ENCODE measurements at places on chromosomes 2 and 18.

GRCh38 chr2:234939576-234939975, 12.2 kb upstream of the SH3BP4 start:
- no peak for DNase-seq

DNA sequence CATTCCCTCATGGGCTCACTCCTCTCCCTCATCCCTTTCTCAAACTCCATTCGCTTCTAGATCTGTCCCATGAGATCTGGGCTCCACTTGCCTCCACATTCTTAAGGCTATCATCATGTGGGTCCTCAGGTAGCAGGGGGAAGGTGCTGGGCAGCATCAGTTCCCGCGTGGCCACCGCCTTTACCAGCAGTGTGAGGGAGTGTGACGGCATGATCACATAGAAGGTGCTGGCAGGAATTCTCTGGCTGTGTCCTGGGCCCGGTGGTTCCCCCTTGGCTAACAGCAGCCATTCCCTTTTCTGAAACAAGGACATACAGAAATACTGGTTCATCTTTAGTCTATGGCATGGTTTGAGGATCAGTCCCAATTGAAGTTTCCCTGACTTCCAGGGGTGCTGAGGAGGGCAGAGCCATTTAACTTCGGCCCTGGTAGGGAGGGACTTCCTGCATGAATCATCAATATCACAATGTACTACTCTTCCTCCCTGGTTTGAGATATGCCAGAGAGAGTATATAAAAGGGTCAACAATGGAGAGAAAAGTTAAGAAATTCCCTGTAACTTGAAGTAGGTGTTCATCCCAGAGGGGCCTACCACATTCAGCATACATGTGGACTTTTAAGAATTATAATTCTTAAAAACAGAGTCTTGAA, 7.7 kb downstream of the DOK1 start:
- DNase-seq: no peak

- no peak for DNase-seq
These were observed 155.4 kb downstream of the MAP2 start for GRCh38 chr2:209579230-209579749.

DNA sequence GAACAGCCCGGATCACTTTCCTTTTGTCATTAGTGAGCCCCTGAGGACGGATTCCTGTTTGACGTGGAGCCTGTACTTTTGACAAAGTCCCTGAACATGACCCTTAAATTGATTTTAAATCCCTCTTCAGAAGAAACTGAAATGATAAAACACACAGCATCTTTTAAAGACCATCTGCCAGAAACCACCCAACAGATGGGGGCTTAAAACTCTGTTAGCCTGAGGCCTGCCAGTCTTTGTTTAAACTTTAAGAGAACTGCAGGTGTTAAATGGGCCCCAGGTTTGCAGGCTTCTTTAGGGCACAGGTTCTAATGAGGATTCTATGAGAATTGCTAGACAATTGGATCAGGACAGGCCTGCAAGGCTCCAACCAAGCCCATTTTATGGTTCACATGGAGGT, 177.9 kb downstream of the ALK start:
- DNase-seq: no peak

DNA sequence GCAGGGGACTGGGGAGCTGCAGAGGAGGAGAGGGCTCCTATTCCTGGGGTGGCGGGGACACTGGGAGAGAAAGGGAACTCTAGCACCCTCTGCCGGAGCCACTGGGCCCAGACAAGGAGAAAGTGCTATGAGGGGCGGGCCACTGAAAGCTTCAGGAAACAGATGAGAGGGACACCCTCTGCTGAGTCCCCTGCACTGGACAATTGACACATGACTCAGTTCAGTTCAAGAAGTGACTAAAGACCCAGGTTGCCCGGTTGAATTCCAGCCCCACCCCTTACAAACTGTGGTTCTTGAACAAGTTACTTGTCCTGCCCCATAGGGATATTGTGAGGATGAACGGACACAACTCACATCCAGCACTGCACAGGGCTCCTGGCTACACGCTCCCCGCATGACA, 5.0 kb downstream of the RUFY4 start:
- no peak for DNase-seq

DNA sequence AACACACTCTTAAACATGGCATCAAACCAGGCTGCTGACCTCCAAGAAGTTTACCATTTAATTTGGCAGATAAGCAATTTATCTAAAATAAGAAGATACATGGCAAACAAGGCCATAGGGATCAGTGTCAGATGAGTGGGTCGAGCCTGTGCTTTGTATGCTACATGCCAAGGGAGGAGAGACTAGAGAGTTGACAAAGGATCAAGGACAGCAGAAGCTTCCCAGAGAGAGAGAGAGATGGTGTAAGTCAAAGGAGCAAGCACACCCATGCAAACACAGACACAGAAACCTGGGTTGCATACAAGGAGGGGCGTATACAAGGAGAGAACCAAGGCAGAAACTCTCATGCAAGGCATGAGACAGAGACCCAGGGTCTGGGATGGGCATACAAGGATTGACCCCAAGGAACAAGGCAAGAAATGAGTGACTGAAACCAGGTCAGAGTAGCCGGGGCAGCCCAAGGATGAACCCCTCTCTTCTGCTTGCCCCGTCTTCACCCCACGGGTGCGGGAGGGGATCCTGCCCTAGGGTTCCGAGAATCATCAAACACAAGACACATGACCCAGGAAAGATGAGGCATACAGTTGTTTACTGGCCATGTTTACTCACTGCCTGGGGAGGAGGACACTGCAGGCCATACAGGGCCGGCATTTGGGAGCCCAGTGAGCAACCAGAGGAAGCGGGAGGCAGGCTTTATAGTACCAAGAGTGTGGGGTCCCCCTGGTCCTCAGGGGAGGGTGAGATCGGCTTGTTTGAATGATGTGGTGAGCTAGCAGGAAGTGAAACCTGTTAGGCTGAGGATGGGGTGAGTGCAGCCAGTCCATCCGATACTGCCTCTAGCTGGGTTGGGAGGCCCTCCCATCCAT, 529.2 kb upstream of the ID2 start:
- DNase-seq: no peak

- DNase-seq: no peak
These were observed 243.9 kb downstream of the GCA start for GRCh38 chr2:162587674-162588305.

DNA sequence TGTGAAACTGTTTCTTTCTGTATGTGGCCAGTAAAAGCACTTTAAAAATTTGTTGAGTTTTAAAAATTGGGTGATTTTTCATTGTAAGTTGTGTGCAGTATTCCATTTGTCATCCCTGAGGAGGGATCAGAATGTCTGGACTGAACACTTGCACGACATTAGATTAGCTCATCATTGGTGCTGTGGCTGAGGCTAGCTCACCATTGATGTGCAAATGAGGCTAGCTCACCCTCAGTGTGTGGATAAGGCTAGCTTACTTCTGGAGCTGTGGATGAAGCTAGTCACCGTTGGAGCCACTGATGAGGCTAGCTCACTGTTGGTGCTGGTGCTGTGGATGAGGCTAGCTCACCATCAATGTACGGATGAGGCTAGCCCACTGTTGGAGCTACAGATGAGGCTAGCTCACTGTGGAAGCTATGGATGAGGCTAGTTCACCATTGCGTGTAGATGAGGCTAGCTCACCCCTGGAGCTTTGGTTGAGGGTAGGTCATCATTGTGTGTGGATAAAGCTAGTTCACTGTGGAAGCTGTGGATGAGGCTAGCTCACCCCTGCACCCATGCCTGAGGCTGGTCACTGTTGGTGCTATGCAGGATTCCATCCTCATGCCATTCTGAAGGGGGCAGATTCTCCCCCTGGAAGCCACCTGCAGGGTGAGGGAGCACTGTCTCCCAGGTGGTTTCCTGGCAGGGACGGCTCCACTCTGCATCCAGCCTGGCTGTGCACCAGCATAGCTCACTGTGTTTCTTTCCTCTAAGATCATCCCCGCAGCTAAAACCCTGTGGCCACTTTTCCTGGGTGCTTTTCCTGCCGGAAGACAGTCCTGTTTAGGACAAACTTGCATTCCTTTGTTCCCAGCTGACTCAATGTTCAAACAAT, 101.1 kb downstream of the TWIST2 start:
- no peak for DNase-seq

- no peak for DNase-seq
These were observed 1229.6 kb upstream of the ZEB2 start for GRCh38 chr2:145749556-145749955.

DNA sequence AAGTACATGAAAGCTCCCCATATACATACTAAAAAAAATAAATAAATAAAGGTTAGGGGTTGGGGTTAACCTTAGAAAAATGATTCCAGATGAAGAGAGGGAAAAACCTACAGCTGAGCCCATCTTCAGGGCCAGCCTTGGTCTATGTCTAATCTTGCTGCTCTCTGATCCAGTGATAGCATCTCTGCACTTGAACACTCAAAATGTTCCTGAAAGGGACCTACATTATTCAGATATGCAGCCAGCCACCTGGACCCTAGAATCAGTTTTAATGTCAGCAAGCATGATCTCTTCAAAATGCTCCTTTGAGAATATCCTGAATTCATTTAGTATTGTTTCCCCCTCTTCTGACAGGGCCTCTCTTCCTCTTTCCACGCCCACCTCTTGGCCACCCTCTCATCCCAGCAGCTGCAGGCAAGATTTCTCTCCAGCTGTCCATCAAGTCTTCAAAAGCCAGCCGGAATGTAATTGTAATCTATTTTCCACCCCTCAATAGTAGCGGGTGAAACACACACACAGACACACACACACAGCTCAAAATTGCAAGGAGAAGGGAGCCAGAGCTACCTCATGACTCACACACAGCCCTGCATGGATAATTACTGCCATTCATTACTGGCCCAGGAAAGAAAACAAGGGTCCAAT, 135.5 kb downstream of the MYO3B start:
- DNase-seq: no peak

DNA sequence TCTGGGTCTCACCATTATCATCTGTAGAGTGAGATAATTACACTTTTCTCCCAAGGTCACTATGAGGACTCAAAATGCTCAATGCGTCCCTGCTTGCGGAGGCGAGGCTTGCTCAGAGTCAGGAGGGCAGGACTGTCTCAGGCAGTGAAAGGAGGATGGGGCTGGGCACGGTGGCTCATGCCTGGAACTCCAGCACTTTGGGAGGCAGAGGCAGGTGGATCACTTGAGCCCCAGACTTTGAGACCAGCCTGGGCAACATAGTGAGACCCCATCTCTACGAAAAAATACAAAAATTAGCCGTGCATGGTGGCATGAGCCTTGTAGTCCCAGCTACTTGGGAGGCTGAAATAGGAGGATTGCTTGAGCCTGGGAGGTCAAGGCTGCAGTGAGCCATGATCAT, 1.8 kb upstream of the KCNIP3 start:
- DNase-seq: no peak

DNA sequence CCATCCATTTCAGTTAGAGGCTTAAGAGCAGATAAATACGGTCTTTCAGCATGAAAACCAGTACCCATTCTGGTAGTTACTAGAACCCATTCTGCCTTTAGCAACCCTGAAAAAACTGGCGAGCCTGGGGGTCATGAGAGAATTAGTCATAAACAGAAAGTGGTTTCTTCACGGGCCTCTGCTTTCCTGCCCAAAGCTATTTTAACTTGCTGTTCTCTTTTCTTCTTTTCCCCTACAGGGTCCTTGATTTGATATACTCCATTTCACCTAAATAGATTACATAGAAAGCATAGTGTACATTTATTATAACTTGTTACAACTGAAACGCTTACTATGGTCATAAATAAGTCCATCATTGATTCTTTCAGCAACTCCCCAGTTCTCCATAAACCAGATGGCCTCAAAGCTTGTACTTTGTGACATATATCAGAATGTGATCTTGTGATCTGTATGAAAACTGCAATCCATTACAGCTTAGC, 48.3 kb downstream of the WDFY1 start:
- DNase-seq: no peak

GRCh38 chr2:119574864-119575263, 30.6 kb downstream of the CFAP221 start:
- no peak for DNase-seq

DNA sequence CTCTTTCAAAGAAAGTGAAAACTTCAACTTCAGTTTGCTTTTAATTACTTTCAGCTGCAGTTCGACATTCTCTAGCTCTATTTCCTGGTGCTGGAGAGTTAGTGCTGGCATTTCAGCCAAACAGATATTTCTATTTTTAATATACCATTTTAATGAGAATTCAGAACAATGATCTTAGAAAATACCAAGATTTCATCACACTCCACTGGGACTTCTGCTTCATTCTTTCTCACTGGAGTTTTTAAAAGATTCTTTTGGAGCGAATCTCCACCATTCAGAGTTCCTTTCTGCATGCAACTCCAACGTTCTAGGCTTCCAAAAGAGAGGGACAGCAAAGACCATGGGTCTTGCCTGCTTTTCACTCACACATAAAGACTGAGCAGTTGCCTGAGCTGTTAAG, 94.2 kb downstream of the CABLES1 start:
- no peak for DNase-seq
